ENCODE measurements at places on chromosomes 2 and 18. TPM values are rescaled to one million over a fixed set of nuclear protein-coding genes. Genes with fewer than 3 reads are reported as not detected.

TTC32 gene
- 9.3 TPM for total RNA-seq

HAAO gene
- 0.90 TPM for total RNA-seq

MRPL44 gene
- total RNA-seq, result 33.6 TPM

UGGT1 gene
- total RNA-seq, result 120 TPM

- DNase-seq, result peak; percentile 2
Observed at GRCh38 chr2:107589079-107589491, 237.6 kb upstream of the RGPD4 start.

DNA sequence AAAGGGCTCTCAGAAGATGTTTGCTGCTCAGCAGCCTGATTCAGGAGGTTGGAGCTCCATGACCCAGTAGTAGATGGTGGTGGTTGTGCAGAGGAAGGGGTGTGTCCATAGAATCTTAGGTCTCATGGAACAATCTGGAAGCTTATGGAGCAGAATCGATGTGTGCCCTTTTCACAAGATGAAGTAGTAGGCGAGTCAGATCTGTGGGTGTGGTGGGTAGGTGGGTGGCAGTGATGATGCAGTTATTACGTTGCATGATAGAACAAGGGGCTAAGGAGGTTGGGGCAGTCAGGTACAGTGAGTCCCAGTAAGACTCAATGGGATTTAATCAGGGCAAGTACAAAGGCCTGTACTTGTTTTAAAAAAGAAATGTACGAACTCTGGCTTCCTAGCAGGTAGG is 9.1 kb downstream of the TET3 start:
- no peak for DNase-seq

DNA sequence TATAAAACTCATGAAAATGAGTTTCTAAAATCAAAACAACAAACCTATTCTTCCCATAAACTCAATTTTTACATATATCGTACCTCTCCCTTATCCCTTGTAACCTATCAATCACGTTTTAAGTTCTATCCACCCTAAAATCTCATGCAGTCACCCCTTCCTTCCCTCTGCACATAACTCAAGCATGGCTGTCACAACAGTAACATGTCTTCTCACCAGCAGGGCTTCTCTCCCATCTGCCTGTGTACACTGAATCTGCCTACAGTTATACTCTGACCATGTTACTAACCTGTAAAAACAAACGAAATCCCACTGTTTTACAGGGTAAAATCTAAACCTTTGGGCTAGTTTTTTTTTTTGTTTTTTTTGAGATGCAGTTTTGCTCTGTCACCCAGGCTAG is 68.2 kb downstream of the MAP4K3 start:
- DNase-seq, result no peak

GRCh38 chr2:7613831-7614230 is 696.6 kb downstream of the RNF144A start:
- DNase-seq, result no peak

DNA sequence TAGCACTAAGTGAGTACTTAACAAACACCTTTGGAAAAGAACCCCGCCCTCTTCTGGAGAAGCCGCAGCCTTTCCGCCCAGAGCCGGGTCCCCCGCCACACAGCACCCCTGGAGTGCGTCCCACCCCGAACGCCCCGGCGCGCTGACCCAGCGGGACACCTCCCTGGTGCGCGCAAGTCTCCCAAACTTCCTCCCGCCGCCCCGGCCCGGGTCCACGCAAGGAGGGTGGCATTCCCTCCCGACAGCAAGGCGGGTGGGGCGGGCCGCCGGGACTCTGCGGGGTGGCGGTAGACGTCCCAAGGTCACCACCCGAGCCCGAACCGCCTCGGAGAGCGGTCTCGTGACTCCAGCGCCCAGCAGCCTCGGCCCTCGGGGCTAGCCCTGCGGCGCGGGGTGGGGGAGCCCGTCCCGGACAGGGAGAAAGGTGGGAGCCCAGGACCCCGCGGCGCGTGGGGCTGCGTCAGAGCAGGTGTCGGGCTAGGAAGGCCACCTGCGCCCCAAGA is 598 bp downstream of the CCDC93 start:
- DNase-seq, result no peak

DNA sequence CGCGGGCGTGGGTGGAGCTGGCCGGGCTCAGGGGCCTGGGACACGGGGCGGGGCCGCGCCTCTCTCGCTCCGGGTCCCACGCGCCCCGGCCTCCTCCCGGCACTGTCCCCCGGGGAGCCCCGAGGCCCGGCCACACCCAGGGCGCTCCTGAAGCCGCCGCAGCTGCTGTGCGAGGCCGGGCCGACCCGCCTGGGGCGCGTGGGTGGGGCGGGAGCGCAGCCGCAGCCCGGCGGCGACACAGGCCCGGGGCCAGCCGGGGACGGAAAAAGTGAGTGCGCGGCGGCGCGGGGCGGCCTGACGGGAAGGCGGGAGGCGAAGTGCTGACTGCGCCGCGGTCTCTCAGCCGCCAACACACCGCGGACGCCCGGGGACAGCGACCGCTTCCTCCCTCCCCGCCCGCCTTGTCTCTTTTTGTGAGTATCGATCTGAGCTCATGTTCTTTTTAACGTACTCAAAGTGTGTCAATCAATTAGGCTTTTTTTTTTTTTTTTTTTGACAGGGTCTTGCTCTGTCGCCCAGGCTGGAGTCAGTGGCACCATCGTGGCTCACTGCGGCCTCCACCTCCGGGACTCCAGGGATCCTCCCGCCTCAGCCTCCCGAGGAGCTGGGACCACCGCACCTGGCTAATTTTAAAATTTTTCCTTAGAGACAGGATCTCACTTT is 14.5 kb downstream of the PDCD1 start:
- peak; percentile 26 for DNase-seq

DNA sequence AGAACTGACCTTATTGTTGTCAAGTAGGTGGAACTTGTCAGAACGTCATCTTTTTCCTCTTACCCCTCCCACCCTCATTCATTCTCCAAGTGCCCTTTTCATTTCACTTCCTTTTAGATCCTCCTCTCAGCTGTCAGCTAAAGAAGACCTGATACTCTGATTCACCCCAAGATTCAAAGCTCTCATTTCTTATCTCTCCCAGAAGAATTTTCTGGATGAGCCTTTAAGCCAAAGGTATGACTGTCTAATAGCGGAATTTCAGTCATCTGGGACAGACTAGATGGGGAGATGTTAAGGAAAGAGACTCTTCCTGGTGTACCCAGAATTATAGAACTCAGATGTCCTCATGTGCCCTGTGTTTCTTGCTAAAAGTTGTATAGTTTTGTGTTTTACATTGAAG is 53.9 kb downstream of the TCF7L1 start:
- DNase-seq, result peak; percentile 16

All from fibroblast of the aortic adventitia (primary cell).